ENCODE measurements at places on chromosomes 12 and 14.

DNA sequence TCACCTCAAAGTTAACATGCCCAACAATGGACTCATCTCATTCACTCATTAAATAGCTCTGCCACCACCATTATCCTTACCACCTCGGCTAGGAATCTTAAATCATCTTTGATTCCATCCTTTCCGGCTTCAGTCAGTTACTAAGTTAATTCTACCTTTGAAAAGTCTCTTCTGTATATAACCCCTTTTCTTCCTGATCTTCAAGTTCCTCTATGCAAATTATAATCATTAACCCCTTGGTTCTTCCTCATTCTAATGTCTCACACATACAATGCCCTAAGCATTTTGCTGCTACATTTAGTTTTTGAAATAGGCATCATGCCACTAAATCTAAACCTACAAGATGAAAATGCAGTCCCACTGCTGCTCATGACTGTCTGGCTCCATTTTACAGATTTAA is 51.6 kb downstream of the ATP2B1 start:
- DNase-seq, result no peak

DNA sequence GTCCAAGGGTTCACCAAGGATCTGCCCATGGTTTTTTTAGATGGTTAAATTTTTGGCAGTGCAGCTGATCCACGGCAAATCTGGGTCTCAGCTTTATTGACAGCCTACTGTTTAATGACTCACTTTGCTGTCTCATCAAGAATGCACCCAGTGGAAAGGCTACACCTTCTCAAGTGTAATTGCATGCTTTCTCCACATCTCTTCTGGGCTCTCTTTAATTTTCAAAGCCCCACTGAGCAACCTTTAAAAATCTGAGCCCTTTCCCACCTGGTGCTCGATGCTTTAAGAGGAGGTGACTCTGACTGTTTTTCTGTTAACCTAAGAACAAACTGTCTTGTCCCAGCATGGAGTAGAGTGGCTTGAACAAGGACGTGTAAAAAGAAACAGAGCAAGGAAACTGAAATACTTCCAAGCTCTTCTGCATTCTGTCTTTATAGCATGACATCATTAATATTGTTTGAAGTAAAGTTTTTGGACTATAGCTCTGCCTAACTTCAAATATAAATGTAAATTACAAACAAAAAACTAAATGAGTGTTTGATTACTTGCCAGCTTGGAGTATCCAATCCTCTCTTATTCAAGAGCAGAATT is 214.2 kb upstream of the KRR1 start:
- DNase-seq, result peak; percentile 29

DNA sequence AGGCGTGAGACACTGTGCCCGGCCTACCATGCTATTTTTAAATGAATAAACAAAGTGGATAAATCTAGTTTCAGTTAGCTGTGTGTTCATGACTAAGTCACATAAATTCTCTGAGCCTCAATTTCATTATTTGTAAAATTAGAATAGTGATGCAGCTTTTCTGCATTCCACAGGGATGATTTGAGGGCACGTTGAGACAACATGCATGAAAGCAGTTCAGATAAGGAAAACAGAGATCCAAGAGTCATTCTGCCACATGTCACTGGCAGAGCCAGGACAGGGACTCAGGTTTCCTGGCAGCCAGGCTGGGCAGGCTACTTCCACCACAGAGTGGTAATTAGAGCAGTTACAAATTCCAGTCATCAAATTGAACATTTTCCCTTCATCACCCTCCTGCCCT is 2.9 kb upstream of the PPP4R4 start:
- DNase-seq, result peak; percentile 59

DNA sequence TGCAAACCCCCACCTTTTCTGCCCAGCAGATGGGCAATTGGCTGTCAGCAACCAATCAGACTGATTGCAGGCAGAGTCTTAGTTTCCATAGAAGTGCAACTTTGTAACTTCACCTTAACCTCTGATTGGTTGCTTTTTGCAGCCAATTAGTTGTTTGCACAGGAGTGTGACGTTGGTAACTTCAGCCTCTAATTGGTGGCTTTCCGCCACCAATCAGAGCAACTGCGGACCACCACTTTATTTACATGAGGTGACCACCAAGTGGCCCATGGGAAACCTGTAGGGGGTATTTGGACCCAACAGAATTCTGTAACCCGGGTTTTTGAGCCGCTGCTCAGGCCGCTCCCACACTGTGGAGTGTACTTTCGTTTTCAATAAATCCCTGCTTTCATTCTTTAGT is 32.3 kb downstream of the CDKN1B start:
- peak; percentile 31 for DNase-seq

- no peak for DNase-seq
Observed at GRCh38 chr12:47876440-47876960, 28.3 kb downstream of the VDR start.

DNA sequence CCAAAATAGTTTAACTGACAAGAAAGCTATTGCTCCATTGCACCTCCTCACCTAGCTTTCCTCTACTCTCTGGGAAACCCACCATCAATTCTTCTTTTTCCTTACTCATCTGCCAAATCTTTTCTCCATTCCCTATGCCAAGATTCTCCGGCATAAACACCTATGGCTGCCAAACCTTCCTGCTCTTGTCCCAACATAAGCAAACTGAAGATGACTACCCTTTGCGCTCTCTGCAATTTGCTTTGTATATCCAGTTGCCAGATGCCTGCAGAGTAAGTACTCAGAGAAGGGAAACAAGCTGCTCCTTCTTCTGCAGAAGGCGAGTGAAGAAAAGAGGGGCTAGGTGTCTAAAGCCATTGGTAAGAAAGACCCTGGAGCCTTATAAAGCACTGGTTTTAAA is 11.5 kb downstream of the PTGER2 start:
- DNase-seq, result no peak

GRCh38 chr12:11862798-11863197 is 207.9 kb upstream of the BCL2L14 start:
- DNase-seq, result peak; percentile 79

DNA sequence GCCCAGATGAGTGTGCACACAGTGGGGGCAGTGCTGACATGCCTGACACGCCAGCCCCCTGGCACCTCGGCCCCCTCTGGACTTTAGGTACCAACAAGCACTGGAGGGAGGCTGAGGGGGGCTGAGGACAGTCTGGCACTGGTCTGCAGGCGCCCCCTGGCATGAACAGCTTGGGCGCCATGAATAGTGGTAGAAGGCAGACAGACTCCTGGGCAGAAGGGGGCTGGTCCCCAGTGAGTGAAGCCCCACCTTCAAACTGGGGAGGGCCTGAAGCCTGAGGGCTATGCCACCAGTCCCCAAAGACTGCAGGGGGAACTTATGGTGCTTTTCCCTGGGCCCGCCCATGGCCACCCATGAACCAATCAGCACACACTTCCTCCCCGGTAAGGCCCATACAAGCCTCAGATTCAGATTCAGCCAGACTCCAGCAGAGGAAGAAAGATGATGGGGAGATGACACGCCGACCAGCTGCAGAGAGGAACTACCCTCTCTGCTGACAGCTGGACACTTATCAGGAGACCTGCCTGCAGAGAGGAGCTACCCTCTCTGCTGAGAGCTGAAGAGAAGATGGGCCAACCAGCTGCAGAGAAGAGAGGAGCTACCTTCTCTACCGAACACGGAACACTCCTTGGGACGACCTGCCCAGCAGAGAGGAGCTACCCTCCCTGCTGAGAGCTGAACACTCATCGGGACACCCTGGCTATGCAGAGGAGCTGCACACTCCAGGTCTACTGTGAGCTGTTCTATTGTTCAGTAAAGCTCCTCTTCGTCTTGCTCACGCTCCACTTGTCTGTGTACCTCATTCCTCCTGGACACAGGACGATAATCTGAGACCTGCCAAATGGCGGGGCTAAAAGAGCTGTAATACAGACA is 324.5 kb downstream of the PCNX1 start:
- no peak for DNase-seq

DNA sequence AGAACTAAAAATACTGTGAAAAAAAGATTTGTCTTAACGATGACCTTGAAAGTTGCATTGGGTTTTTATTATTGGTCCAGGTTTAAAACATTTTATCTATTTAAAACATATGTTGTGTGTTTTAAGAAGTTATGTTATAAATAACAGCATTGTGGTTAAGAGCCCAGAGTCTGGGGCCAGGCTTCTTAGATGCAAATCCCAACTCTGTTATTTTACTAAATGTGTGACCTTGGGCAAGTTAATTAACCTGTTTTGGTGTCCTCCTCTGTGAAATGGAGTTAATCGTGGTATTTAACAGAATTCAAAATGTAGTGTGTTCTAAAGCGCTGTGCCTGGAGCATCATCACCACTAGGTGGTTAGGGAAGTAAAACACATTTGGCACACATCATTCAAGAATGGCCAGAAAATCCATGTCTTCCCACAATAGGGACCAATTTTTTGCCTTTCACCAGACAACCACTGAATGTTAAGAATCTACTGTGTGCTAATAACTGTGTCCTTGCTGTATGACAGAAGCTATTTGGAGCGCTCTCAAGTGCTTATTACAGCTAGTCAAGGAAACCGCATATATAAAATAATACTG is 133.3 kb downstream of the MON2 start:
- peak; percentile 7 for DNase-seq

DNA sequence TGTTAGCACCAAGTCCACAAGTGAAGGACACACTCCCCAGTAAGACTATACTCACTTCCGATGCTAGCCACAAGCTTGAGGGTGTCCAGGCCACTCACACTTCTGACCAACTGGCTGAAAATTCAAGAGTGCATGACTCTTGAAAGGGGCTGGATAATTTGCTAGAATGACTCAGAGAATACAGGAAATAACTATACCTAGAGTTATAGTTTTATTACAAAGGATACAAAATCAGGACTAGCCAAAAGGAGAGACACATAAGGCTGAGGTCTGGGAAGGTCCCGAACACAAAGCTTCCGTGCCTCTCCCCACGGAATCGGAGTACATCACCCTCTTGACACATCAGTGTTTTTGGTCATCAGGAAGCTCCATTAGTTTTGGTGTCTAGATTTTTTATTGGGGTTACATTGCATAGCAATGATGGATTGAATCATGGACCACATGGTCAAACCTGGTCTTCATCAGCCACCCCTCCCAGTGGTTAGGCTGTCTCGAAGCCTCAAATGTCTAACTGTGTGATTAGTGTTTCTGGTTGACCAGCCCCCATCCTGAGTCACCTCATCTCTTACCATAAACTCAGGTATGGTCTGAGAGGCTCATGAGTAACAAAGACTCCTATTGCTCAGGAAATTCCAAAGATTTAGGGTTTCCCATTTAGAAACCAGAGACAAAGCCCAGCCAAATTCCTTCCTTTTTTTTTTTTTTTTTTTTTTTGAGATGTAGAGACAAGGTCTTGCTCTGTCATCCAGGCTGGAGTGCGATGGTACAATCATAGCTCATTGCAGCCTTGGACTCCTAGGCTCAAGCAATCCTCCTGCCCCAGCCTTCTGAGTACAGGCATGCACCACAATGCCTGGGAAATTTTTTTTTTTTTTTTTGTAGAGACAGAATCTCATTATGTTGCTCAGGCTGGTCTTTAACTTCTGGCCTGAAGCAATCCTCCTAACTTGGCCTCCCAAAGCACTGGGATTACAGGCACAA is 472.0 kb upstream of the TBX3 start:
- peak; percentile 47 for DNase-seq

DNA sequence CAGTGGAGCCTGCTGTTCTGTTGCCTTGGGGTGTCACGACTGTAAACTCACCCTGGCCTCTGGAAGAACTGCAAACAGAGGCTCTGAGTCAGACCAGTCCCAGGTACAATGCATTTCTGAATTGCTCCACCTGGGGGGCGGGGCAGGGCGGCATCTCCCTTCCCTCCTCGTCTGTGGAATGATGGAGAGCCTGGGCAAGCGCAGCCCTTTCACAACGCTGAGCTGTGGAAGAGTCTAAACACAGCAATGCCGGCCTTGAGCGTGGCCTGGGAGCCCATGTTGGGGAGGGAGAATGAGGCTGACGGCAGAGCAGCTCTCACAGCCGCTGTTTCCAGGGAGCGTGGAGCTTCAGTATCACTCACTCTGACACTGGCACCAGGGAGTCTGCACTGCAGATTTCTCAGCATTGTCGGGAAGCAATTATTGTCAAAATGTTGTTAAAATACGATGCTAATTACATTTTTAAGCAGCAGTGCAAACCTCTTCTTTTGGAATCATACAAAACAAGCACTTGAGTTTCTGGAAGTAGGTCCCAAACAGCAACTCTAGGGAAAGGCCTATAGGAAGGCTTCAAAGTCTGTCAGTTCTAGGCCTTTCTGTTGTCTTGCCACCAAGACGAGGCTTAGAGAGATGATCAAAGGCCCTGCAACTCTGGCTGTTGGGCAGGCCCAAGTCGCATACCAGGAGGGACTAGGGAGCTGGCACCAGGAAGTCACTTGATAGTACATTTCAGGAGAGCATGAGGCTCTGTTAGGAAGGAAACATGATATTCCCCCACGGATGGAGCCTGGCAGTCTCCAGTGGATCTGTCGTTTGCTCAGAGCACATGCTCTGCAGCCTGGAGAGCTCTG is 244.0 kb upstream of the FKBP4 start:
- DNase-seq, result no peak

Data from AG08396 (cell line).